ENCODE measurements at places on chromosomes 6 and 20.

DNA sequence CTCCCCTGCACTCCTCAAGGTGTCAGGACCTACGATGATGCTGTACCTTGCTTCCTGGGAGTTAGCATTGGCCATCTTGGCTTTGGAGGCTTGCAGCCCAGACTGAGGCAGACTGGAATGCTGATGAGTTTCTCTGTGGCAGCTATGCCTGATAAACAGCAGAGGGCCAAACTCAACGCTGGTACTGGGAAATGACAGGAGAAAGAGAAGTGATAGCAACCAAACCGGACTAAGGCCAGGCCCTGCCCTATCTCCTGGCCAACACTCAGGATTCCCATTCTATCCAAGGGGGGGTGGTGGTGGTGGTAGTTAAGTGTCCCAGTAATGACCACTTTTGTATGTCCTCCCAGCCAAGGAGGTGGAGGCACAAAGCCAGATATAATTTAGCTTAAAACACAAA is 90.0 kb upstream of the DTNBP1 start:
- DNase-seq = peak; percentile 39

DNA sequence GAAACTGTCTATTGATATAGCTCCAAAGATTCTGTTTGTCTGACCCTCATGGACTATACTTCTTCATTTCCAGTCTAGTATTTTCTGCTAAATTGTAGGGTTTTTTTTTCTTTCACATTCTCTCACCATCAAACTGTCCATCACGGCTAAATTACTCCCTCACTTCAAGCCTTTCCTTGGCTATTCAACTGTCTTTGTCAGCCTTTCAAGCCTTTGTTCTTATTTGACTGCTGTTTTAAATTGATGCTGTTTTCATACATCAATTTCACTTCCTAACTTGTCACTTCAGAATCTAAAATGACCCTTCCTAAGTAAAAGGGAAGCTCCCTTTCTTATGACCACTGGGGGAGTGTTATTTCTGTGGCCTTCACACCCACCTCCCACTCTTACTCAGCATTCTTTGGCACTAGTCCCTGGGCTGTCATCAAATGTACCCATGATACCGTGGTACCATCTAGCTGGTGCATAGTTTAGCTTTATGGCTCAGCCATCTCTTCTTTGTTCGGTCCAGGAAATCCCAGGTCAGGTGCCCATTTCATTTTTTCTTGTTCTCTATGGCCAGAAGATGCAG is 8.6 kb downstream of the GJA1 start:
- peak; percentile 42 for DNase-seq

- no peak for DNase-seq
These were observed 3.9 kb upstream of the LTV1 start for GRCh38 chr6:143839196-143839595.

DNA sequence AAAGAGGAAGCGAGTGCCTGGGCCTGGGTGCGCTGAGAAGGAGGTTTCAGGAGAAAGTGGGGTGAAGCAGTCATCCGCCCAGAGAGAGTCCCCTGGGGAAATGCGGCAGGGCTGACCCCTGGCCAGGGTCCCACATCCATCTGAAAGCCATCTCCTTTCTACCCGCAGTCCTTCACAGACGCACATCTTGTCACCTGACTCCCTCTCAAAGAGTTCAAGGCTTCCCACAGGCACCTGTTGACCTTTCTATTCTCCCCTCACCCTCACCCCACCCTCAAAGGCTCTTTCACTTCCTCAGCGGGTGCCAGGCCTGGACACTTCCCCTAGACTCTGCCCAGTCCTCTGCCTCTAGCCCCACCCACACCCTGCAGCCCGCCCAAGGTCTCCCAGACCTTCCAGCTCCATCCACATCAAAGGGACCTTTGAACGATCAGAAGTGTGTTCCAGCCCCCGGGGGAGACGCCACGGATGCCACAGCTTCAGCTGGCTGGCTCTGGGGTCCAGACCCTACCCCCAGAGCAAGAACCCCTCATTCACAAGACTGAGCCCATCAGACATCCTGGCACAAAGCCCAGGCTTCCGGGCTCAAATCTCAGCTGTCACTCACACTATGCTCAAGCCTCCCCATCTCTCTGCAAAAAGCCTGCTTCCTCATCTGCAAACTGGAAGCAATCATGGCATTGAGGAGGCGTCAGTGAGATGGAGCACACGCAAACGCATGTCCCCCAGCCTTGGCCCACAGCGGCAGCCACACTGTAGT is 2.1 kb downstream of the CTSZ start:
- no peak for DNase-seq

- DNase-seq = peak; percentile 74
These were observed 24.4 kb downstream of the CNBD2 start for GRCh38 chr20:35992713-35993335.

GRCh38 chr6:15968519-15968918 is 160.4 kb upstream of the MYLIP start:
- no peak for DNase-seq

DNA sequence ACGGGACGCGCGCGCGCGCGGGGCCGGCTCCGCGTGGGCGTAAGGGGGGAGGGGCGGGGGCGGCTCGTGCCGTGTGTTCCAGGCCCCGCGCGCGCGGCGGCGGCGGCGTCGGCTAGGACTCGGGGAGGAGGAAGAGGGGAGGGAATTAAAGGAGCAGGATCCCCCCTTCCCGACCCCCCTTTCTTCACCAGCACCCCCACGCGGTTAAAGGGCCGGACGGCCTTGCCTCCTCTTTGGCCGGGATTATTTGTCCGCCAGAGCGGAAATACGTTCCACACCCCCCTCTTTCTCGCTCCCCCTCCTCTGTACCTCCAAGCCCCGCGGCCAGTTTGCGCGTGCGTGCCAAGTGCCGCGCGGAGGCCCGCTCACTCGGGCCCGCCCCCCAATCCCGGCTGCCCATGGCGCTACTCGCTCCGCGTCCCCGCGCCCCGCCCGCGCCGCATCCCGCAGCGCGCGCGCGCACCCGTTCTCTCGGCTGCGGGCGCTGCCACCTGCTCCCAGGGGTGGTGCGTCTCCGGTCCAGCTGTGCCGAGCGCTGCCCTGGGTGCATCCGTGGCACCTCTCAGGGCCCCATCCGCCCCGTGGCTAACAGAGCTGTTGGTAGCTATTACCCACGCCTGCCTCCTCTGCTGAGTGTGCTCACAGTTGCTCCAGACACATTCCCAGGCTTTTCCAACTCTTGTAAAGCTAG is at the start of gene ZBTB12:
Gene ZBTB12, minus strand, starts transcription at position 134 of the 691 bp plus-strand sequence. CDS start 781 bp downstream, outside the sequence.
- peak; percentile 94 for DNase-seq

- DNase-seq = peak; percentile 54
These were observed 126.4 kb downstream of the MMUT start for GRCh38 chr6:49336514-49337131.

DNA sequence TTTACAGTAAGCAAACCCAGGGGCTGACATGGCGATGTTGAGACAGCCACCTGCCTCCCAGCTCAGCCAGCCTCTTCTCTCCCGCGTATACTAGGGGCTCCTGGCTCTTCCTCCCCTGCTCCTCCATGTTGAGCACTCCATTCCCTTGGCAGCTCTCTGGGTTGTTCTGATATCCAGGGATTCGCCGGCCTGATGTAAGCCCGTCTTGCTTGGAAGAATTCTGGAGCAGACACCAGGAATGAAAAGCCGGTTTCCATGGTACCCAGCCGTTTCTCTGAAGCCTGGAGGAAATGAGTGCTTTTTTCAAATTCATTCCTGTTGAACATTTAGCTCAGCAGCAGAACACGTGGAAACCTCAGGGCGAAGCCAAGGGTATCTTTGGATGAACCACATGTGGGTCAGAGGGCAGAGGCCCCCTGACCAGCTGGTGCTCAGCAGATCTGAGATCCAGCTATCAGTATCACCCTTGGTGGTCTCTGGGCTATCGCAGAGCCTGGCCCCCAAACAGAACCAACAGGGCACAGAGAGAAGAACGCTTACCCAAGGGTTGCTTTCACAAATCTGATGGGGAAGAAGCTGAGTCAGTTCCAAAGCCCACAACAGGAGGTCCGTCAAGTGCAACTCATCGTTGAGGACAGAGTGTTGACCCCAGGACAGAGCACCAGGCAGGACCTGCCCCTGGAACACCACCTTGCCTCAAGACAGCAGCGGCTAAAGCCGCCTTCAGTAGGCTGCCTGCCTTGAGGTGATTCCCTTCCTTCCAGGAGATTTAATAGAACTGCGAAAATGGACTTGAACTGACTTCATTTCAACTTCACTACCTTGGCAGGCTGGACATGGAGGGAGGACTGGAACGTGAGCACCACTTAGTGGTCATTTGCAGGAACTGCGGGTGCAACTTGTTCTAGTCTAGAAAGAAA is 96.1 kb upstream of the RIN2 start:
- DNase-seq = peak; percentile 82

DNA sequence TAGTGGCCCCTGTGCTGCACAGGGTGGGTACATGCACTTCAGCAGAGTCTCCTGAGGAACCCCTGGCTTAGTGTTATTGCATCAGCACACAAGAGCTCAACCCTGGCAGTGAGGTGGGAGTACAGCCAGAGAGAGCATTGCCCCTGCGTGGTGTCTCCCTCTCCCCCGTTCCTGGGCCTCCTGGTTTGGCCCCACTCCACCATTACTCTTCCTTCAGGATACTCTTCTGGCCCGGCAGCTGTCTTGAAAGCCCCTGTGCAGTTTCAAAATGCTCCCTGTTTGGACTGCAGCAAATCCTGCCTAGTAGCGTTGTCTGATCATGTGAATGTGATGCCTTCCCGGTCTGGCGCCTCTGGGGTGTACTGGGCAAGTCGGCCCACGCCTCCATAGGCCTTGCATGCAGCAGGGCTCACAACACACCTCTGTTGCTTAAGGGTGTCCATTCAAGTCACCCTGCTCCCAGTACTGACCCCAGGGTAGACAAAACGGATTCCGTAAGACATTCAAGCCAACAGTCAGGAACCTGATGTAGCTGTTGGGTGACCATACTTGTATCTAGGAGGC is 32.1 kb downstream of the TXNDC5 start:
- no peak for DNase-seq

GRCh38 chr6:14275493-14275851 is 157.9 kb downstream of the CD83 start:
- peak; percentile 69 for DNase-seq

DNA sequence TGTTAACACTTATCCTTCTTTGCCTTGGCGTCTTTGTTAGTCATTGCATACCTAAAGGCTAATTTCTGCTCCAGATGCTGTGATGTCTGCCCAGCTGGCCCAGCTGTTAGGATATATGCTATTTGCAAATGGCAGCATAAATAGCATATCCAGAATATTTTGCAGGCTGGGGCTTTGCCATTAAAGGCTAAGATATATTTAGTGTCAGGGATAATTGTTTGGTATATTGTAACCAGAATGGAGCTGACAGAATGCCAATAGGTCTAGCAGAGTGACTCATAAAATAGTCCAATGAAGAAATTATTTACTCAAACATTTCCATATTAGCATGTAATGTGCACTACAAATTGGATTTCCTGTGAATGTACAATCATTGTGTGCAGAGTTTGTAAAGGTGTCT is 584.1 kb upstream of the FLRT3 start:
- no peak for DNase-seq

DNA sequence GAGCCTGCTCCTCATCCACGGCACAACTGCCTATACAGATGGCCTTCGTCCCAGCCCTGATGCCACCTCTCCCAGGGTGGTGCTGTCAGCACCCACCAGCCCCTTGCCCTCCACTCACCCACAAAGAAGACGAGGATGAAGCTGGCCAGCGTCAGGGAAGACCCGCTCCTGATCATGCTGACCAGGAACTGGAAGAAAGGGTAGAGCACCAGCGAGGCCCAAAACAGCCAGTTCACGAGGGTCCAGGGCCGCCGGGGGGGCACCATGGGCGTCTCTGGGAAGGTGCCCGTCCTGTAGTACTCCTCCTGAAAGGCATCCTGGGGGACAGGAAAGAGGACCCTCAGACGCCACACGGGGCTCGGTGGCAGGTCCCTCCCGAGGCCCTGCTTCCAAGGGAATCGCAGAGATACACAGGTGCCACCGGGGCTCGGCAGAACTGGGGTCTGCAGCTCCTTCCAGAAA is 134.5 kb downstream of the AGPAT4 start:
- no peak for DNase-seq

DNA sequence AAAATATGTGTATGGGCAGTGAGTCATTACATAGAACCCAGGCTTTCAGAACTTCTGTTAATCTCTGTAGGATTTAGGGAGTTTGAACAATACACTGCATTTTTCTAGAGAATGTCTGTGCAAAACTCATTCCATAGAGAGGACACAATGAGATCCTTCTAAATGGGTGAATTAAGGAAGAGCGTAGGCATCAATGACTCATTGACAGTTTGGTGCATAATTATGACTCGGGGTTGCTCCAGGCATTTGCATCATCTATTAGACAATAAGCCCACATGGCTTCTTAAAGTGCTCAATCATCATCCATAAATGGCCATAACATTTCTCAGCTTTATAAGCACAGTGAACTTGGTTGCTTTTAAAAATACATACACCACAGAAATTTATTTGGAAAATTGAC is 625.5 kb downstream of the CDH26 start:
- no peak for DNase-seq

GRCh38 chr6:51793393-51793792 is 294.0 kb downstream of the PKHD1 start:
- DNase-seq = no peak

DNA sequence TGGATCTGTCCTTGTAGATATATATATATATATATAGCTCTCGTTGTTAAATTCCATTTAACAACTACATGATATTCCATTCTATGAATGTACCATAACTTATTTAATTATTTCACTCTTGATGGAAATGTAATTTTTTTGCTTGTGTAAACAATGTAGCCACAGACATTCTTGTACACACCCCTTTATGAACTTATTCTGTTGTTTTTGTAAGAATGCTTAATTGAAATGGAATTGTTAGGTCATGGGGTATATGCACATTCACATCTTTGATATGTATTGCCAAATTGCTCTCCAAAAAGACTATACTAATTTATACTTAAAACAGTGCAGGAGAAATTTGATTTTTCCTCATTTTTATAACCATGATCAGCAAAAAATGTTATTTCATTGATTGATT is 67.2 kb downstream of the MAP3K4 start:
- DNase-seq = no peak

DNA sequence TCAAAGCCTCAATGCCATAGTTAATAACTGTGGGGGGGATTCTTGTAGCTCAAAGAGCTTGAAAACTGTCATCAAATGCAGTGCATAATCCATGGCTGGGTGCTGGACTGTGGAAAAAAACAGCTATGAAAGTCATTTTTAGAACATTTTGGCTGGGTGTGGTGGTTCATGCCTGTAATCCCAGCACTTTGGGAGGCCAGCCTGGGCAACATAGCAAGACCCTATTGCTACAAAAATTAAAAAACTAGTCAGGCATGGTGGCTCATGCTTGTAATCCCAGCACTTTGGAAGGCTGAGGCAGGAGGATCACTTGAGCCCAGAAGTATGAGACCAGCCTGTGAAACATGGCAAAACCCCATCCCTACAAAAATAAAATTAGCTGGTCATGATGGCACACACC is 12.2 kb downstream of the TCFL5 start:
- no peak for DNase-seq

- DNase-seq = no peak
These were observed 71.2 kb upstream of the NAA20 start for GRCh38 chr20:19945732-19946670.

GRCh38 chr6:15675536-15676220 is 12.8 kb upstream of the DTNBP1 start:
- DNase-seq = no peak

- DNase-seq = no peak
These were observed 488.0 kb downstream of the BCKDHB start for GRCh38 chr6:80594461-80594860.

Measured in cardiac fibroblast (primary cell).